Stimulated activated CD4-positive, alpha-beta T cell treated with anti-CD3 and anti-CD28 coated beads, Interleukin-15, amount 100 ng/mL, for 24 hours (primary cell): ENCODE measurements at places on chromosomes 1 and 21.

DNA sequence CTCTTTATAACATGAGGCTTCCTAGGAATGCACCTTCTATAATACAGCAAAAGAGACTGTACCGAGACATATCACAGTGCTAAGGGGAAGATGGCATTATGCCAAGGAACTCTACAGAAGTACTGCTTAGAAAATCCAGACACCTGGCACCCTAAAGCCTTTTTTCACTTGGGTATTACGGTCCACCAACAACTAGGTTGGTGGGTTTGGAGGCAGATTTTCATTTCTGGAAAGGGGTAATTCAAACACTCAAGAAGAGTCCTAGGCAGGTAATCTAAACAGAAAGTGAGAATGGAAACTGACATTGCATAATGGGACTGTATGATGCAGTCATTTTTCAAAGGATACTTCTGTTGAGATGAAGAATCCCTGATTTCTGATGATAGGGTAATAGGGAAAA is 19.6 kb downstream of the SCMH1 start:
- DNase-seq, result no peak

DNA sequence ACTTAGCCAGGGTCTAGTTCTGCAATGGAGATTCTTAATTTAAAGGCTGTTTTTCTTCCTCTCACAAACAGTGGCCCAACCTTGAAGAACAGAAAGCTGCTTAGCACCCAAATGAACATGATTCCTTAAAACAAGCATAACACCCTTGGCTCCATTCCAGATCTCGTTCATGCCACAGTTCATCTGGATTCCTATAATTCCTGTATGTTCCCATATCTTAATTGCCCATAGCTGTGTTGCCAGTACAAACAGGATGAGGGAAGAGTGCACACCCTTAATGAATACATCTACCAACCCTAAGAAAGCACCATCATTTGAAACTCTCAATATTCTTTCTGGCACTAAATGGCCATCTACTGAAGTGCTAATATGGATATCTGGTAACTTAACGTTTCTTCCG is 45.5 kb downstream of the TGFB2 start:
- no peak for DNase-seq

DNA sequence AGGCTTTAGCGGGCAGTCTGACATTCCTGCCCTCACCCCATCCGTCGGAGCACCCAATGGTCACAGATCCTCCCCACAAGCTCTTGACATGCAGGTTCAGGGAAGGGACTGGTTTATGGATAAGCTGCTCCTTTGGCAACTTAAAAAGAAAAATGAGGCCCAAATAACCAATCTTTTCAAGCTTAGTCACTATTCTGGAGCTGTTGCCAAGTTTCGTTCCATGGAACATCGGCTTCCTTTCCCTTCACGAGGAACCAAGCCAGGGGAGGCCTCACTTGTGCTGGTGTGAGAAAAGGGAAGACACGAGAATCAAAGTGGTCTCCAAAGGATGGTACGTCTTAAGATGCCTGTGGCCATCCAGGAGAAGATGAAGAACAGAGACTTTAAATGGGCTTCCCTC is 46.1 kb upstream of the LPAR3 start:
- no peak for DNase-seq

GRCh38 chr1:71292203-71292602 is 211.4 kb upstream of the ZRANB2 start:
- DNase-seq, result no peak

- DNase-seq, result no peak
These were observed 50.6 kb downstream of the ACP6 start for GRCh38 chr1:147619741-147620140.

GRCh38 chr1:157739229-157739901 is 37.6 kb downstream of the FCRL2 start:
- DNase-seq, result no peak

- DNase-seq, result no peak
These were observed 17.2 kb upstream of the BEND5 start for GRCh38 chr1:48793863-48794262.

DNA sequence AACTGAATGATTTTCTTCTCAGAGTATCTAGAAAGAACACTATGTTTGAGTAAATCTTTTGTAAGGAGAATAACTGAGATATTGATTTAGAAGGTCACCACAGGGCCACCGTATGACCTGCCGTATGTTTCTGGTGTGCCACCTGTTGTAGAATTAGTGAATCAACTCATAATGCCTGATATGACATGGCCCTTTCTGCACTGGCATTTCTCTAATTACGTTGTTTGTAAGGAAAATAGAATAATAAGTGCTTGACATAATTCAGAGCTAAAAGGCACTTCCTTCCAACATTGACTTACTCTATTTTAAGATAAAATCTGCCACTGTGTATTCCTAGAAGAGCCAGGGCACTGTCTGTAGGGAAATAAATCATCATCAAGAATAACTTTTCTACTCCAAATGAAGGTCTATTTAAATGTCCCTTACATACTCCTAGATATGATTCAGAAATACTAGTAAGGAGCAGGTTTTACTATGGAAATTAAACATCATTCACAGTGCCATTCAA is 101.7 kb downstream of the PHTF1 start:
- no peak for DNase-seq

DNA sequence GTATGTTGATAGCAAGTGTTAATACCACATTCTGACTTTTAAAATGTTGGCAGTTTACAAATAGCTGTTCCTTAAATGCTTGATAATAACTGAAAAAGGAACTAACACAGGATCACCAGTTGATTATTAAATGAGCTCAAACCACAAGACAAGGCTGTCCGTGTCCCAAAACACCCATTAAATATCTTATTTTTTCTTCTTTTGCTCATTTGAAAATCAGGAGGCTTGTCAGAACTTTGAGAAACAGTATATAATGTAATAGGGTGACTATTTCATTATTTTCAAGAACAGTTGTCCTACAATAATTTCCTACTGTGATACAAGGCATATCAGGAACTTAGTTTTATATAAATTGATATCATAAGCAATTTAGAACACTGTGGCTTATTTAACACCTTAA is 2.7 kb downstream of the CDKN2C start:
- DNase-seq, result no peak

- no peak for DNase-seq
These were observed 2.9 kb downstream of the SDCCAG8 start for GRCh38 chr1:243258731-243259130.

- no peak for DNase-seq
These were observed 252.3 kb upstream of the LRRC7 start for GRCh38 chr1:69315416-69315815.
